NCI-H1930 (cell line): ENCODE measurements at places on chromosomes 13 and 19.

- no peak for DNase-seq
Observed at GRCh38 chr13:93066187-93066586, 160.4 kb upstream of the GPC6 start.

DNA sequence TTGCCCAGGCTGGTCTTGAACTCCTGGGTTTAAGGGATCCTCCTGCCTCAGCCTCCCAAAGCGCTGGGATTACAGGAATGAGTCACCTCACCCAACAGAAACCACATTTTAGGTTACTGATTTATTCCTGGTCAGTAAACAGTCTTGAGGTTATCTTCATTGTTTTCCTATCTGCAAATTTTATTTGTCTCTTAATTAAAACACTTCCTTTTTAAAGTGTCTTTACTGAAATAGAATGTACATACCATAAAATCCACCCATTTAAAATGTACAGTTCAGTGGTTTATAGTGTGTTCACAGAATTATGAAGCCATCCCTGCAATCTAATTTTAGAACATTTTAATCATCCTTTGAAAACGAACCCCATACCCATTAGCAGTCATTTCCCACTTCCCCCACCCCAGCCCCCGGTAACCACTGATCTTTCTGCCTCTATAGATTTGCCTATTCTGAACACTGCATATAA, 63.0 kb downstream of the MAP4K1 start:
- no peak for DNase-seq

- DNase-seq: no peak
Observed at GRCh38 chr19:31666126-31666525, 316.9 kb upstream of the TSHZ3 start.

- DNase-seq: no peak
Observed at GRCh38 chr13:79406597-79406908, 498 bp upstream of the RBM26 start.

GRCh38 chr19:31055454-31055853, 293.8 kb downstream of the TSHZ3 start:
- no peak for DNase-seq

DNA sequence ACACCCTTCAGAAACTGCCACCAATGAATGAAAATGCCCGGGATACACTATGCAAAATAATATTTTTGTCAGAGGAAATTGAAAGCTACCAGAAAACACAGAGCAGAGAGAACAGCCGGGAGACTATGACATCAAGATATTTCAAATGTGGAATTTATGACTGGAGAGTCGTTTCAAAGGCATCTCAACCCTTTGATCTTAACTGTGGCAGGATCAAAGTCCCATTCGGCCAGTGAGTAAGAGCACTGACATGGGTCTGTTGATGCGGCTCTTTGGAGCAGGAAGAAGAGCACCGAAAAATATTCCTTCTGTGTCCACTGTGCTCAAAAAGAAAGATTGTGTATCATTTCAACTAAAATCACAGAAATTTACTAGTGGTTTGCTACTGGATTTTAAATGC, 201.9 kb downstream of the RFC3 start:
- DNase-seq: no peak

DNA sequence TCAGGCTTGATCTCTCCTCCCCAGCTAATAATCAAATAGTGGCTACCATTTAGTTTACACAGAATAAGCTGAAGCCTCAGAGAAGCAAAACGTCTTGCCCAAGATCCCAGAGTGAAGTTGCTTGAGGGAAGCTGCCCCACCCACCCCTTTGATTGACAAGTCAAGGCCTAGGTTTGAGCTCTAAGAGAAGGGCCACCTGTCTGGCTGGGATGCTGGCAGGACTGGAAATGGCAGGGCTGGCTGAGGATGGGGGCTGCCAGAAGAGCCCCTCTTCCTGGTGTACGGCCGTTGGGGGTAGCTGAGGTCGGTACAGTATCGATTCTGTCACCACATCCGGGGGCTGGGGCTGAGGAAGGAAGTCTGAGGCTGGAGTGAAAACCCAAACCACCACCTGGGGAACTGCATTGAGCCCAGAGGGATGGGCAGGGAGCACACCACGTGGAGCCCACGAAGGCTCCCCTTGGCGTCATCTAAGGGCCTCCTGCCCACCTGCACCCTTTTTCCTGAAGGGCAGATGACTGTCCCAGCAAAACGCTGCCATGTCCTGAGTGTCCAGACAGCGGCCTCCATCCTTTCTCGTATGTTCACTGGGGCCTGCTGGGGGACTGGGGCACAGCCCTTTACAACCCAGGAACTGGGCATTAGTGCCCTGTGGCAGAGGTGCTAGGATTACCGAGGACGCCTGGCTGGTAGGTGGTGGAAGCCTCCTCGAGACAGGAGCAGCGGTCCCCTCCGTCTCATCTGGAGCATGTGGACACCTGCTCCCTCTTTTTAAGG, 1.4 kb upstream of the PRKD2 start:
- DNase-seq: no peak

DNA sequence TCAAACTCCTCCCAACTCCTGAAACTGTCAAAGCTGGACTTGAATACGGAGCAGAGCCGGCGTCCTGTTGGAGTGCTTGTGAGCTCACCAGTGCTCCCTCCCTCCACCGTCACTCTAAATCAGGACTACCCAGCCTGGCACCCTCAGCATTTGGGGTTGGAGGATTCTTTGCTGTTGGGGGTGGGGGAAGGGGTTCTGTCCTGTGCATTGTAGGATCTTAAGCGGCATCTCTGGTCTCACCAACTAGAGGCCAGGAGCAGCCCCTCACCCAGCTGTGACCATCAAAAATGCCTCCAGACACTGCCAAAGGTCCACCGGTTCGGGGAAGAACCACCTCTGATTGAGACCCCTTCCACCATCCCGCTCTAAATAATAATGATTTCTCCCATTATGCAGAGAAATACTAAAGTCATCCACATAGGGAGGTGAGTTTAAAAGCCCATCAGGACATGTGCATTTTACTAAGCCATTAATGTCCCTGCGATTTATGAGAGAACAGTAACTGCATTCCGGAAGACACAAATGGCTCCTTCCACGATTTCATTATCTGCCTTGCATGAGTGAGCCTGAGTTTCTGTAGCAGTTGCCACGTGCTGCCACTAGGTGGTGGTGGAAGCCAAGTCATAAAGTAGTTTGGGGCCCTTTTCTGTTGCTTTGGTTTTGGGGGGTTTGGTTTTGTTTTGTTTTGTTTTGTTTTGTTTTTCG, 16.1 kb upstream of the USP29 start:
- peak; percentile 64 for DNase-seq
